ENCODE measurements at places on chromosomes 3 and 15.

GRCh38 chr3:122085673-122086072, 30.5 kb downstream of the CD86 start:
- ATAC-seq = peak; percentile 4

- no peak for ATAC-seq
Measured at GRCh38 chr3:12830785-12831156, 10.6 kb downstream of the RPL32 start.

- ATAC-seq = no peak
Measured at GRCh38 chr3:169085827-169086226, 577.7 kb downstream of the MECOM start.

GRCh38 chr3:172281884-172282283, 166.4 kb downstream of the GHSR start:
- no peak for ATAC-seq

GRCh38 chr15:39514933-39515332, 65.9 kb upstream of the THBS1 start:
- ATAC-seq = no peak

- no peak for ATAC-seq
Measured at GRCh38 chr3:194931347-194931746, 245.7 kb downstream of the FAM43A start.
